NCI-H1436 treated with DMSO at 0.1 percent for 48 hours (cell line): ENCODE measurements at places on chromosomes 13 and 19.

DNA sequence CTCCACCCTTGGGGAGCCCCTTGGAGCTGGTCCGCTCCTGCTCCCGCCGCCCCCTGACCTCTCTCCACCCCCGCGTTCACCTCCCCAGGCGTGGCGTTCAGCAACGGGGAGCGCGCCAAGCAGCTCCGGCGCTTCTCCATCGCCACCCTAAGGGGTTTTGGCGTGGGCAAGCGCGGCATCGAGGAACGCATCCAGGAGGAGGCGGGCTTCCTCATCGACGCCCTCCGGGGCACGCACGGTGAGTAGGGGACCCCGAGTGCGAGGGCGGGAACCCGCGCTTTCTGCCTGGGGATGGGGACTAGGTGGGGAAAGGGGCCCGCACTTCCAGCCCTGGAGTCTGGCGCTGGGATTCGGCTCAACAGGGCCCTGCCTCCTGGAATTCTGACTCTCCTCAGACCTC, 1.7 kb downstream of the CYP2A13 start:
- no peak for DNase-seq

DNA sequence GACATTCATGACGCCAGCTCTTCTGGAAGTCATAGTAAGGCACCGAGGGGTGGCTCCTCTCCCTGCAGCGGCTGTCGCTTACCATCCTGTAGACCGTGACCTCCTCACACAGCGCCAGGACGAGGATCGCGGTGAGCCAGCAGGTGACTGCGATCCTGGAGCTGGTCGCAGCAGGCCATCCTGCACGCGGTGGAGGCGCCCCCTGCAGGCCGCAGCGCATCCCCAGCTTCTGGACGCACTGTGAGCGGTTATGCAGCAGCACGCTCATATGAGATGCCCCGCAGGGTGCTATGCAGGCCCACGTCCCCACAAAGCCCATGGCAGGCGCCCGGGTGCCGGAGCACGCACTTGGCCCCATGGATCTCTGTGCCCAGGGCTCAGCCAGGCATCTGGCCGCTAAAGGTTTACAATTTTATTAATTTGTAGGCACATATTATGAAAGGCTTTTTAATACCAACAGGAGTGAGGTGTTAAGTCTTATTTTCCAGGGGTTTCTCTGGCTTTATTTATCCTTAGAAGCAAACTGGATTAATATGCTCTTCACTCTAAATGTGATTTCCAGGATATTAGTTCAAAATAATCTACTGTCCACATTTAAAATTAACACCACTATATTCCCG, 35.6 kb upstream of the PSPC1 start:
- no peak for DNase-seq

- no peak for DNase-seq
These were observed 9.7 kb upstream of the GIPC1 start for GRCh38 chr19:14505488-14506239.

- DNase-seq, result no peak
These were observed 30.1 kb downstream of the WDFY2 start for GRCh38 chr13:51614350-51614786.

DNA sequence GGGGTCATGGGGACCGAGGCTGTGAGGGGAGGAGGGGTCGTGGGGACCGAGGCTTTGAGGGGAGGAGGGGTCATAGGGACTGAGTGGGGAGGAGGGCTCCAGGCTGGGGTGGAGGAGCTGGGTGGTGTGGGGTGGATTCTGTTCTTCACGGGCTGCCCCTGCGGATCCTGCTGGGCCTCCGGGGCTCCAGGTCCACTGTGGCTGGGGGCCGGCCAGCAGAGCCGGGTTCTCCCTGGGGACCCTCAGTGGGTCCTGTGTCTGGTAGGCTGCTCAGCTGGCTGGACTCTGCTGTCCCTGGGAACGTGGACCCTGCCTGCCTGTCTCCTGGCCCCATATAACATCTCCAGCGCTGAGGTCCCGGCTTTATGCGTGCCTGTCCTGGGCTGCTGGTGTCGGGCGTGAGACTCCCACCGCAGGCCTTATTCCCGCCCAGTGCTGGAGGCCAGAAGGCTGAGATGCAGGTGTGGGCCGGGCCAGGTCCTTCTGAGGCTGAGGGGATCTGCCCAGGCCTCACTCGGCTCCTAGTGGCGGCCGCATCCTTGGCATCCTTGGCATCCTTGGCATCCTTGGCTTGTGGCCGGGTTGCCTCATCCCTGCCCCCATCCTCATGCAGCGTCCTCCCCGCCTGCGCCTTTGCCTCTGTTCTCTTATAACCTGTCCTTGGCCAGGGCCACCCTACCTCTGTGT, 19.8 kb upstream of the GNA15 start:
- DNase-seq, result no peak

- DNase-seq, result no peak
These were observed 32.2 kb upstream of the DOCK9 start for GRCh38 chr13:99009987-99010551.

DNA sequence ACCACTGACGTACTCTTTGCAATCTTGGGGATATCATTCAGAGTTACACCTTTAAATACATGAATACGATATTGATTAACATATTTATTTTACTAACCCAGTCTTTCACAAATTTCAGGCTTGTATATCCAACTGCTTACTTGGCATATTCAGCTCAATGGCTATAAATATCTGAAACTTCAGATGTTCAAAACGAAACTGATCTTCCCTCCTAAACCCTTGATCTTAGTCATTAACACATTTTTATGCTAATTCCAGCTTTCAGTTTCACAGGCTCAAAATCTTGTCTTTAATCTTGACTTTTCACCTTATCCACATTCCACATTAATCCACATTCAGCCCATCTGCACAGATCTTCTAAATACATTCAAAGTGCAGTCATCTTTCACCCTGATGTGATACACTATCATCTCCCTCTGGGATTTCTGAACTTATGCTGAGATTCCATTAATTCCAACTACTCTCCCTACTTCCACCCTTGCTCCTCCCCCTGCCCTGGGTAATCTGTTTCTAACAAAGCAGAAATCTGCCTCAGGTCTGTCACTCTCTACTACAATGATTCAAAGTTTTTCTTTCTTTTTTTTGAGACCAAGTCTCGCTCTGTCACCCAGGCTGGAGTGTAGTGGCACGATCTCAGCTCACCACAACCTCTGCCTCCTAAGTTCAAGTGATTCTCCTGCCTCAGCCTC, 387.2 kb downstream of the GPC5 start:
- DNase-seq, result no peak

DNA sequence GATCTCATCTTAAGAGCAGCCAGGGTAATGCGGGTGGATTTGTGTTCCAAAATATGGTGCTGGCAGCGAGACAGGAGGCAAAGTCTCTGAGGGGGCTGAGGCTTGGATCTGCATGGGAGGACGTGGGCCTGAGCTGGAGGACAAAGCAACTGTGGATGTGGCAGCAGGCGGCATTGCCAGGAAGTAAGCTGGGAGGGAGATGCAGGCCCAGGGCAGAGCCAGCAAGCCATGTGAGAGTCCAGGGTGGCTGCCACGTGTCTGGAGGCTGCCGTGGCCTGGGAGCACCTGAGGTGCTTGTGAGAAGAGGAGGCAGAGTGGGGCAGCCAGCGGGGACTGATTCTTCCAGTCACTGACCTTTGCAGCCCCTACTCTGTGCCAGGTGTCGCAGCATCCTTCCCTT, 52.0 kb downstream of the DPF1 start:
- no peak for DNase-seq

- no peak for DNase-seq
These were observed 309.9 kb upstream of the SLITRK1 start for GRCh38 chr13:84192125-84192524.

DNA sequence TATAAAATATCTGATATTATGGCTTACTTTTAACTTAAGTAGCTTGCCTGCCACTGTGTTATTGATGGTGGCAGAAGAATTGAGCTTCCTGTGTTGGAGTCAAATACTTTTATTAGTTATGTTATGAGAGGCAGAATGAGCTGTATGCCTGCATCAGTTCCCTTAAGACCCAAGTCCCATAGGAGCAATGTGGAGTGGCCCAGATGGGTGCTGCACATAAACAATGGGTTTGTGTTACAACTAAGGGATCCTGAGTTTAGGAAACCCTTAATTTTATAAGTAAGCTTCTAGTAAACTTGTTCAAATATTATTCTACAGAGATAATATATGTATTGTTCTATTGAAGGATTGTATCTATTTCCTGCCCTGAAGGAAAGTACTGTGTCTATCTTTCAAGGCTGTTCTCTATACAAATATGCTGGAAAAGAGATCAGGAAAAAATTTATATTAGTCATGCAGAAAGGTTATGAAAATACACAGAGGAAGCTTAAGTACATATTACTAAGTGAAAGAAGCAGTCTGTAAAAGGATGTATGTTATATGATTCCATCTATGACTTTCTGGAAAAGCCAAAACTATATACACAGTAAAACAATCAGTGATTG, 2018.0 kb upstream of the PCDH20 start:
- DNase-seq, result no peak

- no peak for DNase-seq
These were observed 6.2 kb downstream of the SULT2B1 start for GRCh38 chr19:48558018-48558684.

DNA sequence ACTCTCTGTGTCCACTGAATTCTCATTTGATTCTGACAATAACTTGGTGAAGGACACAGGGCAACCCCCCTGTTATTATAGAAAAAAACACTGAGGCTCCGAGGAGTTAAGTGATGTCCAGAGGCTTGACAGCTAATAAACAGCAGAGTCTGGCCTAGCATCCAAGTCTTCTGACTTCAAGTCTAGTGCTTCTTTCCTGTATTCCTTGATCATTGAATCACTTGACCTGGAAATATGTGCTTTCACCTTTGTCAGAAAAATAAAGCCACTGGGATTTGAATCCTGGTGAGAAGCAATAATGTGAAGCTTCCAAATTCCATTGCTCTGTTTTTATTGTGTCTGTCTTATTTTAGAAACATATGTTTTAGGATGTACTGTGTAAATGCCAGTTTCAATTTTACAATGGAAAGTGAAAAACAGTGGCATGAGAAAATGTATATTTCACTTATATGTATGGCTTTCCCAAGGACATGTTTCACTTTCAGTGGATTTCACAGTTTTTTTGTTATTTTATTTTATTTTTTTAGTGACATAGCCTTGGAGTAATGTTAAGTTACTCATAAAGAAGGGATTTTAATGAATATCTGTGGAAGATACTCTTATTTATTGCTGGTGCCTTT, 190.2 kb downstream of the GPC6 start:
- DNase-seq, result no peak

DNA sequence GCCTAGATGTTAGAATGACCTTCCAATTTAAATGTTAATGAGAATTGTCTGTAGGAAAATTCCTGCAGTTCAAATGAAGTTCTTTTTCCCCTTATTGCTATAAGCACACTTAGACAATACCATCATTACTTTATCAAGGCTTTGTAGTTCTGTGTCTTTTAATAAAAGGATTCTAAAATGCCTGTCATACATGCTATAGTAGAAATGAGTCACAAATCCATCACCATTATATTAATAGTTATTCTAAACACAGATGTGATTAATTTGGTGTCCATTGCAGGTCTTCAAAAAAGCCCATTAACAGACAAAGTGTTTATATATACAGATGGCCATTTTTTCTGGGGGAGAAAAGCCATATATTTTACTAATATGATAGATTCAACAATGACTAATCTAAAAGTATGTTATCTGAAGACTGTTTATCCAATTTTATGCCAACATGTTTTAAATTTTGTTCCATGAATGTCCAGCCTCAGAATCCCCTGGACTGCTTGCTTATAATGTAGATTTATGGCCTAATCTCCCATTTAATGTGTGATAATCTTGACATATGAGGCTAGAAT, 1678.3 kb upstream of the PCDH20 start:
- no peak for DNase-seq

DNA sequence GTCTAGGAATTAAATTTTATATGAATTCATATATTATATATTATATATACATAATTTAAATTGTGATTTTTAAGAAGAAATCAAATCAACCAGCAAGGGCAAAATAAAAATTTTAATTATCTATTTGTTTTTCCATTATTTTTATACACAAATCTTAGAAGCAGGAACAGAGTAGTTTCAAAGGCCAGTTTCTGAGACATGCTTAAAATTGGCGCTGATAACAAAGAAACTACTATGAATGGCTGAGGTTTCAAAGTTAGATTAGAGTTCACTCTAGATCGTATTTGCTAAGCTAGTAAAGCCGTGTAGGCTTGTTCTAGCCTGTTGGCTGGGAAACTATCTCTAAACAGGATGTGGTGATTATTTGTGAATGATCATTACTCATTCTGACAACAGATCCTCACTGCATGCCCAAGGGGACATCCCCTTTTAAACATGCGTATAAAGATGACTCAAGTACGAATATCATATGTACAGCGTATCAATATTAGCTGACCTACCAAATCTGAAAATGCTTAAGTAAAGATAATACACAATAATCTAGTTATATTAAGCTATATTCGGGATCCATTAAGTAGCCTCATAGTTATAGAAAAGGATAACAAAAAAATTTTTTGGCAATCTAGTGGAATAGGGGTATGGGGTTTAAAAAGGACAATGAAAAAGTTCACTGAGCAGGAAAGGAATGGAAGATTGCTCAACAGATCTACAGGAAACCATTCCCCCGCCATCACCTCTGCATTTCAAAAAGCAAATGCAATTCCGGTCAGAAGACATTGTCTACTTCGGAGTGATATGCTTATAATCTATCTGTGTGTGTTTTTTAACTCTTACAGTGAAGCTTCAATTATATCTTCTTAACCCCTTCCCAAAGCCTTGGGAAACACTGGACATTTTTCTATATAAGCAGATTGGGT, 150.1 kb downstream of the SHISA2 start:
- DNase-seq, result peak; percentile 1

DNA sequence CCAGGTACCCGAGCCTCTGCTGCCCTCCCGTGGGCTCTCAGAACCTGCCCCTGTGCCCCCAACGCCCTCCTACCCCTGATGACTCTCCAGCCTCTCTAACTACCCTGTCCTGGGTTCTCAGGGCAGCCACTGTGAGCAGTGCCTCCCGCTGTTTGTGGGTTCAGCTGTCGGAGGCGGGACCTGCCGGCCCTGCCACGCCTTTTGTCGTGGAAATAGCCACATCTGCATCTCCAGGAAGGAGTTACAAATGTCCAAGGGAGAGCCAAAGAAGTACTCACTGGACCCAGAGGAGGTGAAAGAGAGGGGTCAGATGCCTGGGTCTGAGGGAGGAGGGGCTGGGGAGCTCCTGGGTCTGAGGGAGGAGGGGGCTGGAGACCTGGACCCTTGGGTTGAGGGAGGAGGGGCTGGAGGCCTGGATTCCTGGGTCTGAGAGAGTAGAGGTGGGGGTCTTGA, 20.0 kb downstream of the CNFN start:
- DNase-seq, result no peak

DNA sequence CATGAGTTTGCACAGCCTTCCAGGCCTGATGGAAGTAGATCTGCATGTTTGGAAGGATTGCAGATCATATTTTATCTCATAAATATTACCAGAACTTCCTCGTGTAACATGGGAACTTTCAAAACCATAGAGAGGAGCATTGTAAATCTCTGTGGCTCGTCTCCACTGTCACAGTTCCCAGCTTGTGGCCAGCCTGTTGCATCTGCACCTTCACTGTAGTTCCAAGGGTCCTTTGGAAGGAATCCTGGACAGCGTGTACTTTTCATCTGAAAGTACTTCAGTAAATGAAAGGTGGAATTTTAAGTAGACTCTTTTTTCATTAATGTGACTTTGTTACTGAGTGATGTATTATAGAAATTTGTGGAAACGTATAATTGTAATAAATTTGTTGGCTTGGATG, 105.4 kb downstream of the ATP11A start:
- no peak for DNase-seq
